Activated T-cell treated with anti-CD3 and anti-CD28 coated beads, Interleukin-2, amount 50 U/mL, for 72 hours (primary cell): ENCODE measurements at places on chromosomes 11 and 22.

GRCh38 chr11:96095884-96096303 is 172.0 kb upstream of the MTMR2 start:
- DNase-seq = no peak

DNA sequence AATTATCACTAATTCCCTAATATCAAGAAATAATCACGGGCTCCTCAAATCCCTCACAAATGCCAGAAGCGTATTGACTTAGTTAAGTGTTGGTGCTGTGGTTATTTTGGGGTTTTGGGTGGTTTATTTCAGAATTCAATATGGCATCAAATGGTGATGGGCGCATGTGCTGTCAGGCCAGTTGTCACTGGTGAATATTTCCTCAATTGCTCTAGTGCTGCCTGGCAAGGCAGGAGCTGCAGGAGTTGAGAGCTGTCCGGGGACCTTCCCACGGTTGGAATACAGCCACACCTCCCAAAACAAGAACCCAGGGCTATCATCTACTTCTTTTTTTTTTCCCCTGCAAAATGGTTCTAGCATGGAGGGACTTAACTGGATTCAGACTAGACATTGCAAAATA is 10.3 kb downstream of the IGLL5 start:
- DNase-seq = no peak

DNA sequence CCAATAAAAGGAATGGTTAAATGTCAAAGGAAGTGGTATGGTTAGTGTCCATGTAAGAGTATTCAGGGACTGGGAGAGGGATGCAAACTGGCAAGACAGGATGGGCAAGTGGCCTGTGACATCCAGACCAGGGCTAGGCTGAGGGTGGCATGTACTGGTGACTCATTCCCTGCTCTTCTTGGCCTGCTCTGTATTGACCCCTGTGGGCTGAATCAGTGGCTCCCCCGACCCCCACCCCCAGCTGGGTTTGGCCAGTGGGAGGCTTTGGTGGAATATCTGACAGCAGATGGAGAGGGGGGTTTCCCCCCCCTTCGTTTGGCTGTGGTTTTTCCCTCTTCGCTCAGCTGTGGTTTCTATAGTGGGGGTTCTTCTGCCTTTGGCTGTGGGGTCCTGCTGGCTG is 87.7 kb downstream of the CSNK2A3 start:
- DNase-seq = no peak

GRCh38 chr11:17538054-17538453 is 6.2 kb downstream of the USH1C start:
- no peak for DNase-seq
